ENCODE measurements at places on chromosomes 1 and 21.

DNA sequence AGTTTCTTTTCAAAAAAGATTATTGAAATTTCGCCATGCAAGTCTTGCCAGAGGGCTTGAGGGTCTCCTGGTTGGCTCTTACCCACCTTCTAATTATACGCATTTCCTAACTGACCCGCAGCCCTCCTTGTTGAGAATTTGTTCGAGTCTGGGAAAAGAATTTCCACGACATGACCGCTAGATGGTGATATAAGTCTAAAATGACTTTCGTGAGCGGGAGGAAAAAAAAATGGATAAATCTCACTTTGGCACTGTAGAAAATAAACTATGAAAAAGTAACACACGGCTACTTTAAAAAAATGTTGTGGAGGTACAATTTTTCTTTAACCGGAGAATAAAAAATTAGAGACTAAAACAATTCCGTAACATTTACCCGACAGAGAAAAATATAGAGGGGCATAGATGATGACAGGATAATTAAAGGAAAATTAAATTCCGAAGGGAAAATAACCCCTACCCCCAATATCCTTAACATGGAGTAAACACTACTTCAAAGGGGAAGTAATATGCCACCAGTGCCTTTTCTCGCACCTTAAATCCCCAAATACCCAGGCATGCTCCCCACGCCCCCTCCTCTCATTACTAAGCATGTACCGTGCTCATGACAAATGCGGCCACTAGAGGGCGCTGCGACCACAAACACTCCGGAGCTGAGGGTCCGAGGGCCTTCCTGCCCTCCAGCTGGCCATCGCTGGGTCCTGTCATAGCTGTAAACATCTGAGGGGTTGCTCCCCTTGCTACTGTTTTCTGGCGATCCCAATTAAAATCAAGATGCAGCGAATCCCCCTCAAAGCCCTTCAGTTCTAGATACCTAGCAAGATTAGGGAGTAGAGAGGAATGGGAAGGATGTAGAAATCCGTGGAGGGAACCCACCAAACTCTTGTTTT, 266.9 kb downstream of the ASTN1 start:
- peak; percentile 31 for DNase-seq

- no peak for DNase-seq
Measured at GRCh38 chr21:33419538-33420123, 16.4 kb downstream of the IFNGR2 start.

GRCh38 chr1:213899413-213899812, 88.4 kb upstream of the PROX1 start:
- no peak for DNase-seq

GRCh38 chr1:68375919-68376318, 73.8 kb downstream of the RPE65 start:
- peak; percentile 80 for DNase-seq

GRCh38 chr1:27522432-27523336, 32.7 kb upstream of the WASF2 start:
- DNase-seq: peak; percentile 86
